Common myeloid progenitor, CD34-positive (primary cell): ENCODE measurements at places on chromosomes 13 and 19.

GRCh38 chr13:110815471-110816204 is 99.2 kb downstream of the ANKRD10 start:
- no peak for DNase-seq

GRCh38 chr19:18657590-18658365 is 20.9 kb downstream of the KLHL26 start:
- no peak for DNase-seq

DNA sequence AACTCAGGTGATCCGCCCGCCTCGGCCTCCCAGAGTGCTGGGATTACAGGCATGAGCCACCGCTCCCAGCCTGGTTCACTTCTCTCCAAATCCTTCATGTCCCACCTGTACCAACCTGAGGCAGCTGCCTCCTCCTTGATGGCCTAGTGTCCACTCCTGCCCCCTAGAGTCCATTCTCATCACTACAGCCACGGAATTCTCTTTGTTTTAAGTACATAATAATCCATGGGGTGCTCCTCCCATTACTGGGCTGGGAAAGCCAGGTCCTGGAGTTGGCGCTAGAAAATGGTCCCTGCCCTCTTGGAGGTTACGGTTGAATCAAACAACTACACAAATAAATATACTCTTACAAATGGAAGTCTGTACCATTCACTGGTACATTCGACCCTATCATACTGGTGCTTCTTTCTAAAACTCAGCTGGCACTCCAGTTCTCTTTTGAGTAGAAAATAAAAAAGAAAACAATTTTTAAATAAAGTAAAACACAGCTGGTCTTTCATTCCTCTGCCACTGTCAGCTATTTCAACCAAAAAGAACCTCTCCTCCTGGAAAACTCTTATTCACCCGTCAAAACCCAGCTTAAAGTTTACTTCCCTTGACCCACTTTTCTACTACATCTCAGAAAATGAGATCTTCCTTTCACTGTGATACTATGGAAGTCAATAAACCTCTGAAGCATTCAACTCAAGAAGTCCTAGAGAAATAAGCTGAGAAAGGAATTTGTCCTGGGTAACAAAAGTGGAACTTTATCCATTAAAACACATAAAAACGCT is 22.4 kb upstream of the ARHGEF18 start:
- no peak for DNase-seq

DNA sequence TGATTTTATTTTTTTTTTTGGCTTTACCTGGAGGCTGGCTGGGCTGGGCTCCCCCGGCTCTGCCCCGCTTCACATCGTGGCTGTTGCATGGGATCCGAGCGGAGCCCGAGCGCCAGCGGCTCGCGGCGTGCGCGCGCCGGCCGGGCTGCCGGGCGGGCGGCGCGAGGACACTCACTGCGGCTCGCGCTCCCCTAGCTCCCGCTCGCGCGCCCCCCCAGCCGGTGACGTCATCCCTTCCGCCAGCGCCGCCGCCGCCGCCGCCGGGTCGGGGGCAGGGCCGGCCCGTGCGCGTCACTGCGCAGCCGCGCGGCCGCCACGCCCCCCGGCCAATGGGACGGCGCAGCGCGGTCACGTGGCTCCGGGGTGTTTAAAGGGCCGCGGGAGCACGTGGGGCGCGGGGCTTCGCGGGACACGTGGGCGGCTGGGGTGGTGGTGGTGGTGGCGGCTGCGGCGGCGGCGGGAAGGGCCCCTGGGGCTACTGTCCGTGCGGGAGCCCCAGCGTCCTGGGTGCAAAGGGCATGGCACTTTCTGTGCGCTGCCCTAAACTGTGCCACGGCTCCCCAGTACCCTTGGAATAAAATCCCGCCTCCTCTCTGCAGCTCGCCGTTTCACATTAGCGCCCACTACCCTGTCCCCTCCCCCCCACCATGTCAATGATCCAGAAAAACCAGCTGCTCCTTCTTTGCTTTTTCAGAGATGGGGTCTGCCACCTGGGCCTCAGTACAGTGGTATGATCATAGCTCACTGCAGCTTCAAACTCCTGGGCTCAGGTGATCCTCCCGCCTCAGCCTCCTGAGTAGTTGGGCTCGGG is at the start of gene PTPRS:
PTPRS (minus strand) TSS at position 176 of the 811 bp plus-strand sequence. CDS start 54,672 bp downstream, outside the sequence.
- DNase-seq: peak; percentile 76

DNA sequence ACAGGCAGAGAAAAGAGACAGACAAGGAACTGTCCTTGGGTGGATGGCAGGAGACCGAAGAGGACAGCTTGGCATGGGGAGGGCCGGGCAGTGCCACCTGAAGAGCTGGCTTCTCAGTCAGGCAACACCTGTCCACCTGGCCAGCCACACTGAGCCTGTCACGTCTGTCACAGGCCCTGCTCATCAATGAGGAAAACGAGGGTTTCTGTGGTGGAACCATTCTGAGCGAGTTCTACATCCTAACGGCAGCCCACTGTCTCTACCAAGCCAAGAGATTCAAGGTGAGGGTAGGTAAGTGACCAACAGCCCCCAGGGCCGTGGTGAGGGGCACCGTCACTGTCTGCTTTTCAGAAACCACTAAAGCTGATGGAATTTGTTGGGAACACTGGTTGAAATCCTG is 11.2 kb upstream of the PROZ start:
- no peak for DNase-seq

DNA sequence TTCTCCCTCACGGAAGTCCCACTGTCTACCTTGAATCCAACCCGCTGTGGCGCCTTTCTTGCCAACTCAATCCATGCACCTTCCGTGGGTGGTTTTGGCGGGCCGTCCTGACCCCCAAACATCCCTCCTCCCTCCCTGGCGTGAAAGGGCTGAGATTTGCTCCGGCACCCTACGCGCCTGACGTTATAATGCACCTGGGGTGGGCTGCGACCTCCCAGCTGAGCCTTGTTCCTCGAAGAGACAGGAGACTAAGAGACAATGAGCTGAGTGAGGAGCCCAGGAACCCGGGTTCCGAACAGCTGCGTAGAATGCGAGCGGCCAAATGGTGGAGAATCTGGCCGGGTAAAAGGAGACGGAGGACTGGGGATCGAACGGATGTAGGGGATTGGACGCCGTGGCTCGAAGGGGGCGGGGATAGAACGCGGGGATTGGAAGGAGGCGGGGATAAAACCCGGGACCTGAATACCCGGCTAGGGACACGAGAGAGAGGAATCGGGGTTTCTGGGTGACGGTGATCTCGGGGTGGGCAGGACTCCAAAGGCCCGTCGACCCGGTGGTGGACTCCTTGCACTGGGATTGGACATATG is at the start of gene CPT1C:
CPT1C (plus strand) TSS at position 461 of the 587 bp plus-strand sequence. CDS start 1,137 bp downstream, outside the sequence.
- DNase-seq: no peak

DNA sequence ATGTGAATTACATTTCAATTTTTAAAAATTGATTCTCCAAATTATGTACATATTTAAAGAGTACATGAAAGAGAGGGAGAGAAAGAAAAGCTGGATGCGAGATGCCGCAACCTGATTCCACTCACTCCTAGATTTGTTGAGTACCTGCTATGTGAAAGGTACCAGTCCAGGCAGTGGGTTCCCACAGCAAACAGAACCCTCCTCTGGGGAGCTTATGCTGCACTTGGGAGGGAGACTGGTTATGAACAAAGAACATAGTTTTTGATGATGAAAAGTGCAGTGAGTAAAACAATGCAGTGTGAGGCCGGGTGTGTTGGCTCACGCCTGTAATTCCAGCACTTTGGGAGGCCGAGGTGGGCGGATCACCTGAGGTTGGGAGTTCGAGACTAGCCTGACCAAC is 43.4 kb downstream of the ACTN4 start:
- no peak for DNase-seq

- DNase-seq: peak; percentile 95
These were observed 811 bp upstream of the PRMT1 start for GRCh38 chr19:49676136-49676783.

GRCh38 chr13:52141299-52141698 is 12.4 kb upstream of the NEK5 start:
- no peak for DNase-seq

- DNase-seq: no peak
These were observed 761 bp upstream of the YJEFN3 start for GRCh38 chr19:19527674-19528625.

GRCh38 chr19:39402346-39403300 is 4.0 kb upstream of the ZFP36 start:
- peak; percentile 97 for DNase-seq

GRCh38 chr19:30453743-30454142 is 81.6 kb downstream of the ZNF536 start:
- DNase-seq: no peak

- DNase-seq: no peak
These were observed 14.4 kb upstream of the PLAUR start for GRCh38 chr19:43684326-43684725.

- DNase-seq: no peak
These were observed 1049.0 kb downstream of the OLFM4 start for GRCh38 chr13:54077569-54077968.

DNA sequence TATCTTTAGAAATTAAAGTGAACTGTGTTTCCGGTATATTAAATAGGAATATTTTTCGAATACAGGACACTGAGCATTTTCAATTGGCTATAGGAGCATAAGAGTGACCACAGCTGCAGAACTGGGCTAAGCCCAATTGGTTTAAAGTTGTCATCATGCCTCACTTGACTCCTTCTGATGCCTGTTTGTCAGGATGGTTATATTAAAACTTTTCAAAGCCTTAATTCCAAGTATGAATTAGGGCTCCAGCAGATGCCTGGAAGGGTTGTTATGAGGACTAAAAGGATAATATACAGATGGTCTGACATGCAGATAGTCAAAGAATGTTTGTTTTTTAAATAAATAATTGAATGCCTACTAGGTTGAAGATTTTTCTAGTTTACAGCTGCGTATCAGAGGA is 100.0 kb downstream of the LMO7 start:
- DNase-seq: no peak

DNA sequence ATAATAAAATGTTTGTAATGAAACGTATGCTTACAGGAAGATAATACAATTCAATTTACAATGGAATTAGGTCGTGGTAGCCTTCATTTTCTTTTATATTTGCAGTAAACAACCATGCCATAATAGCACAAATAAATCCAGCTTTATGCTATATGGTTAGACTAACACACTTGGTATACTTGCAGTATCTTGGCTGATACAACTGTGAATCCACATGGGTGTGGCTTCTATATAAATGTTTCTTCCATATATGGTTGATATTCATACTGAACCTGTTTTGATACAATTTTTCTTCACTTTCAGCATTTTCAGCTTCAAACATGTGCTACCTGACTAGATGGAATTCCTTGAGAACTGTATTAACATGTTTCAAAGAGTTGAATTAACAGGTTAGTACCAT is 20.4 kb upstream of the SPRY2 start:
- no peak for DNase-seq

DNA sequence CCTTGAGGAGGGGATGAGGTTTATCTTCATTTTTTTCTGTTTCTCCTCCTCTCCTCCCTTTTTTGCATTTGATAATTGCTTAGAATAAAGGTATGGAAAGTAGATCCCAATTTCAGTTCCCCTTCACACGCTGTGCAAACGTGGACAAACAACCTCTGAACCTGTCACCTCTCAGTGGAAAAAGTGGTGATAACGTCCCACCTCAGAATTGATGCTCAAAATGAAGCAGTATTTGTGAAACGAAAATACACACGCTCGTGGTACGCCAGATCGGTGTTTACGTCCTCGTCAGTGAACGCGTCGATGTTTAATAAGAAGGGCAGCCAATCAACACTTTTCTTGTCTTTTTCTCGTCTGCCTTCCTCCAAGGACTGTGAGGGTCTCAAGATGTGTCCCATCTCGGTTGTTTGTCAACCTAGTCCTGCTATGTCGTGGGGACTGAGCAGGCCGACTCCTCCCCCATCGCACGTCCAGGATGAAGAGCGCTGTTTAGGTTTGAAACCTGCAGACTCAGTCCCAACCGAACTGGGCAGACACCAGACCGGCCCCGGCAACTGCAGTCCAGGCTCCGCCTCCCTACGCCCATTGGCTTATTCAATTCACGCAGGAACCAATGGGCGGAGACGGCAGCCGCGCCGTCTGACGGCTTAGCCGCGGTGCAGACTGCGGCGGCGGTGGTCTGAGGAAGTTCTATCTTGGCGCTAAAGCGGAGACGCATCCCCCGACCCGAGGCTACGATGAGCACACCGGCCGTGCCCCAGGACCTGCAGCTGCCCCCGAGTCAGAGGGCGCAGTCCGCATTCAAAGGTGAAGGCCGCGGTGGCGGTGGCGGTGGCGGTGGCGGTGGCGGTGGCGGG is at the start of gene CKAP2:
CKAP2 (plus strand) TSS at position 659 of the 857 bp plus-strand sequence; CDS start at position 738, 79 bp downstream.
- peak; percentile 99 for DNase-seq

- DNase-seq: no peak
These were observed 50.3 kb upstream of the TEX29 start for GRCh38 chr13:111270126-111270525.

DNA sequence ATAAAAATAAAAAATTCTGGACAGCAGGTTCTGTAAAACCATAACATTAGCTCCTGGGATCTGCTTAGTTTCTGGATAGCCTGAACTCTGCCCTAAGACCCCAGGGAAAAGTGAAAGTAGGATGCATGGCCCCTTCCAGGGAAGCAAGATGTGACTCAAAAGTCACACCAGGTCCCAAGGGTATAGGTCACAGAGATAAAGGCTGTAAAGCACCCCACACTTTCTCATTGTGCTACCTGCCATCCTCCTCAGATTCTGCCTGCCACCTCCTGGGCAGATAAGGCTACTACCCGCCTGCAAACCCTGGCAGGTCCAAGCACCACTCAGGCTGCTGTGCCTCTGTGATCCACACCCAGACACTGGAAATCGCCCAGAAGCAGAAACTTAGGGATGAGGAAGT is 20.6 kb downstream of the FFAR2 start:
- peak; percentile 74 for DNase-seq

DNA sequence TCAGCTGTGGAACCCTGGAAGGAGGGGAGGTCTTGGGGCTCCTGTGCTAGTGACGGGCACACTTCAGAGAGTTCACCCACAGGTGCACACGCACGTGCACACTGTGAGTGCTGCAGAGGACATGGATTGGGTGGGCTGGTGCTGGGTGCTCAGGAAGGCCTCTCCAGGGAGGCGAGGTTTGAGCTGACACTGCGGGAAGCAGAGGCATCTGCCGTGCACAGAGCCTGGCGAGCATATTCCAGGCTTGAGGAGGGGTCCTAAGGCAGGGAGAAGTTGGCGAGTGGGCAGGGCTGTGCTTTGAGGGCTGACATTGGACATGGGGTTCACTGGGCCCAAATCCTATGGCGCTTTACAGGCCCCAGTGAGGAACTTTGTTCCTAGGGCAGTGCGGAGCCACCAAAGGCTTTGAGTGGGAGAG is 25.6 kb downstream of the CCDC8 start:
- DNase-seq: no peak

- DNase-seq: no peak
These were observed 4.5 kb upstream of the ADAMTS10 start for GRCh38 chr19:8615024-8615423.

GRCh38 chr19:5480427-5480836 is 25.2 kb downstream of the ZNRF4 start:
- peak; percentile 43 for DNase-seq
